ENCODE measurements at places on chromosomes 1 and 21.

DNA sequence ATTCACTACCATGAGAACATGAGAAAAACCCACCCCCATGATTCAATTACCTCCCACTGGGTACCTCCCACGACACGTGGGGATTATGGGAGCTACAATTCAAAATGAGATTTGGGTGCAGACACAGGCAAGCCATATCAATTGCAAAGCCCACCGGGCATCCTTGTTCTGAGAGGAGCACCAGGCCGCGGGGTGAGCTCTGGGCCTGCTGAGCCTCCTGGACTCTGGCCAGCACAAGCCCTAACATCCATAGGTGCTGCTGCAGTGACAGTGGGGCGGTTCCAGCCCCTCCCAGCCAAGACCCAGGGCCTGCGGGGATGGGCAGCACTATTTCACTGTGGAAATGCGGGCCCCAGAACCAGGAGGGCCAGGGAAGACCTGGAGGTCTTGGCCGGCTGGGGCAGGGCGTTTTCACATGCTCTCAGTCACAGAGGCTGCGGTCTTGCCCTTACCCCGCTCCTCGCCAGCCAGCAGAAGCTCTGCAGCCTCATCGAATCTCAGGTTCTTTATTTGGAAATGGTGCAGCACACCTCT lies 103.8 kb downstream of the PCBP3 start:
- no peak for DNase-seq

DNA sequence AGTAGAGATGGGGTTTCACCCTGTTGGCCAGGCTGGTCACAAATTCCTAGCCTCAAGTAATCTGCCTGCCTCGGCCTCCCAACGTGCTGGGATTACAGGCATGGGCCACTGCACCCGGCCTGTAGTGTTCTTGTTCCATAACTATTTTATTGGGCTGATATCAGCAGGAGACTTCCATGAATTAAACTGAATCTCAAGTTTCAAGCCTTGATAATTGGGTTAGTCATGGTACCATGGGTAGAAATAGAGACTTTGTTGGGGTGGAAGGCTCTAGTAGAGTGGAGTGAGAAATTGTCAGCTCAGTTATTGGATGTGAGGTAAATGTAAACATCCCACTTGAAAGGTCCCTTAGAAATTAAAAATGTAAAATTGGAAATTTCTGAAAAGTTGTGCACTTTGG lies 419.1 kb downstream of the ADGRL2 start:
- DNase-seq, result no peak

DNA sequence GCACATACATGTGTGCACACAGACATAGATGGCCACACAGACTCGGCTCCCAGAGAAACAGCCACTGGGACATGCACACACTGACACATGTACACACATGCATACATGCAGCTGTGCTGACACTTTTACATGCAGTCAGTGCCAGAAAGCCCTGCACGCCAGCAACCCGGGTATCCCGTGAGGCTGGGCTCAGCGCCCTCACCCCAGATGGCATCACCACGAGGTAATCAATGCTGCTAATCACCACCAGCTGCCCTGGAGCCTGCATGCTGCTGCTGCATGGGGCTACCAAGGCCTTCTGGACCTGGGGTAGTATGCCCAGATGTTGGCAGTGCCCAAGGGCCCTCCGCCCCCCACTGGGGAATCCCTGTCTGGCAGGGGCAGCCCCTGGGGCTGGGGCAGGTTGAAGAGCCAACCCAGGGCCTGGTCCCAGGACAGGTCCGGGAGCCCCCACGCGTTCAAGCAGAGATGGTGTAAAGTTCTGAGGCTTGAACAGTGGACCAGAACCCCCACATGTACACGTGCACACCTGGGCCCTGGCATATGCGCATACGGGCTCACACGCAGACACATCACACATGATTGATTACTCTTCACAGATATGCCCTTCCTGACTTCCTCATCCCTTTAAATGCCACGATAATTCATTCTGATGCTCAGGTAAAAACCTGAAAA lies 2.7 kb upstream of the COL16A1 start:
- no peak for DNase-seq

DNA sequence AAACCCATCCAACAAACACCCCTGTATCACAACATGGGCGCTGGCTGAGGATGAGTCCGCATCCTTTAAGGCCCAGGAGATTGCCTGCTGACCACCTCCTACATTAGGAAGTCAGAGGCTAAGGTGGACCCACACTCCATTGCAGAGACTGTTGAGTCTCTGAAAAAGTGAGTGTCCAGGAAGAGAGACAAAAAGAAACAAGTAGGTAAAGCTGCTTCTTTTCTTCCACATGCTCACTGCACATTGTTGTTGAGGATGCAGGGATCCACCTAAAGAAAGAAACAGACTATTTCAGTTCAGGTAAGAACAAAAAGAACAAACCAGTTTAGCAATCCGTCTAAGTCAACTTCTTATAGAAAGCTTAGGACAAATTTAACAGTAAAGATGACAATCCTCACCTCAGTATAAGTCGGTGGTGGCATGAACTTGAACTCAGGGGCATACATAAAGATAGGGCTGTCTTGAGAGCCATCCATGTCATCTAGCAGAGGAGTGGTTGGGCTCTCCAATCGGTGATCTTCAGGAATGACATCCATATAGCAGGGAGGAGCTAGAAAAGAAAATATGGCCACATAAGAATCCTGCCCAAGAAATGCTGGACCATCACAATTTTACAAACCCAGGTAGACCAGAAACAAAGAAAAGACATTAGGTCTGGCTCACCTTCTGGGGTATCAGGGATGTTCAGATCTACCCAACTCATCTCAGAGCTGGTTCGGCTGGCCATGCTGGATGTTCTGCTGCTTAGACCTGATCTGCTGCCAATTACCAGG lies 2.6 kb downstream of the TXNIP start:
- DNase-seq, result no peak

- DNase-seq, result no peak
Observed at GRCh38 chr1:209051570-209051969, 531.9 kb upstream of the CAMK1G start.

GRCh38 chr1:107442551-107442950 lies 301.7 kb downstream of the NTNG1 start:
- DNase-seq, result no peak

DNA sequence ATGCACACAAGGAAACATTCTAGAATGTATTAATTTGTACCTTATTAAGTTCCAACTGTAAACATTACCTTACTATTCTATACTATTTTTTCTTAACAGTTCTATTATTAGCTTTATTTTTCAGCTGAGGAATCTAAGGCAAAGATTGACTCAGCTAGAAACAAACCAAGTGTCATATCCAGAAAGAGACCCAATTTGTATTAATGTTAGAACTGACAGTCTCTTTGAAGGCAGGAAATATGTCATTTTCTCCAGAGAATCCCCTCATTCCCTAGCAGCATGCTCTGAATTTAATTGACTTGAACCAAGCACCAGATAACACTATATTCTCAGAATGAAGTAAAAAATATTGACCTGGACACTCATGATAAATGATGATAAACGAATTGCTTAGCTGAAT lies 81.4 kb upstream of the PLPPR5 start:
- DNase-seq, result no peak

DNA sequence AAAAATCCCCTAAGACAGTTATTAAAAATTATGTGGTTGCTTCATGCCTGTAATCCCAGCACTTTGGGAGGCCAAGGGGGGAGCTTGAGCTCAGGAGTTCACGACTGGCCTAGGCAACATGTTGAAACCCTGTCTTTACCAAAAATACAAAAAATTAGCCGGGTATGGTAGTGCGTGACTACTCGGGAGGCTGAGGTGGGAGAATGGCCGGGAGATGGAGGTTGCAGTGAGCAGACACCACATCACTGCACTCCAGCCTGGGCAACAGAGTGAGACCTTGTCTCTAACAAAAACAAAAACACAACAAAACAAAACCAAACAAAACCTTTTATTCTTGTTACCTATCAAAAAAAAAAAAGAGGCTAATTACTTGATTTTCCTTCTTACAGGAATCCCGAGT lies 2.1 kb downstream of the ELK4 start:
- no peak for DNase-seq

GRCh38 chr21:34737115-34737514 lies 68.3 kb downstream of the CLIC6 start:
- DNase-seq, result no peak

Data from activated CD4-positive, alpha-beta T cell treated with anti-CD3 and anti-CD28 coated beads for 24 hours (primary cell).